Anterior cingulate cortex (tissue), 58 donors: ENCODE measurements at places on chromosomes 1 and 21.

DNA sequence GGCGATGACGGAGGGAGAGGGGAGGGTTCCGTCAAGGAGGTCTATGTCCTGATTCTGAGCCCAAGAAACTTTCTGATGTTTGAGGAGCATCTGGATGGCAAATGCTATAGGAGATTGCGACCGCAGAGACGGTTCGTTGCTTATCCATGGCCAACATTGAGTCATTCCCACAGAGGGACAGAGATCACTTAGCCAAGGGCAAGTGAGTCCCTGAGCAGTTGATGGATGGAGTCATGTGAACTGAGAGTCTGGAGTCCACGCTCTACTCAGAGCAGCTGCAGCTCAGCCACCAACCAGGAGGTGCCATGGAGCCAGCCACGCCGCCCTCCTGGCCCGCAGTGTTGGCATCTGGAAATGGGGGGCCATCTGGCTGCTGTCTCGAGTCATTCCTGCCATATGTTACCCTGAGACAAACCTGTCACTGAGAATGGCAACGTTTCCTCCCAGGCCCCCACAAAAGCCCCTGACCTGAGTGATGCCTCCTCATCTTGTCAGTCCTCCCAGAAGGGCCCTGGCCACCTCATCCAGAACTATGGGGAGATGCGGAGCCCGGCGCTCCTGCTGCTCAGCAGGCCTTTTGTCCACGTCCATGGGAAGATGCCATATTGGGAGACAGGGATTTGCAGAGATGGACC lies 58.6 kb downstream of the ATP5PO start:
- no peak for DNase-seq

- no peak for DNase-seq
Measured at GRCh38 chr1:18743233-18743632, 112.6 kb downstream of the PAX7 start.

GRCh38 chr1:1758692-1759455 lies 19.4 kb downstream of the NADK start:
- DNase-seq: no peak

GRCh38 chr1:218182455-218182854 lies 102.6 kb upstream of the RRP15 start:
- no peak for DNase-seq

- DNase-seq: no peak
Measured at GRCh38 chr1:242005866-242006535, 7.1 kb upstream of the MAP1LC3C start.
